ENCODE measurements at places on chromosomes 6 and 20.

- peak; percentile 65 for DNase-seq
These were observed at the start of gene HLA-DQB1 for GRCh38 chr6:32666420-32667300. TSS of gene HLA-DQB1 (minus strand) at chr6:32666657. CDS start at chr6:32666607, 50 bp downstream.

GRCh38 chr6:30113003-30113759 is at the start of gene TRIM31:
TSS of gene TRIM31 (minus strand) at chr6:30113090. CDS start at chr6:30112805, 285 bp downstream.
- no peak for DNase-seq

DNA sequence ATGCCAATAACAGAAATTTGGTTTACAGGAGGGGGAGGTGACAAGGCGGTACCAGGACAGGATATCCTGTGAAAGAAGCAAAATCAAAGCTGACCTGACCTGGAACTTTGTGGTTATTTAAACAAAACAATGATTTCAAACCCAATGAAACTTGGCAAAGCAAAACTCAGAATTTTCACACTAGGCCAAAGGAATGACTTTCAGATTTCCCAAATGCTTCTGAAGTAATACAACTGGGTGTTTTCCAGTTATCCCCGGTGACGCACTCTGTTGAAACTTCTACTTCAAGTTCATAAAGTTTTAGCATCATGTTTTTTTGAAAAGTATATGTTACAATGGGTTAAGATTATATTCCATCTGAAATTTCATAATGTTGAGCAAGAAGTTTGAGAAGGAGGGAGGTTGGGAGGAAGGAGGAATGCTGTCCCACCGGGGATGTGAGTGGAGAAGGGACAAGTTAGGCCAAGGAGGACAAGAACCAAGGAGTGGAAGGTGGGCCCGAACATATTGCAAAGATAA is 78.1 kb upstream of the TRAF3IP2 start:
- no peak for DNase-seq

DNA sequence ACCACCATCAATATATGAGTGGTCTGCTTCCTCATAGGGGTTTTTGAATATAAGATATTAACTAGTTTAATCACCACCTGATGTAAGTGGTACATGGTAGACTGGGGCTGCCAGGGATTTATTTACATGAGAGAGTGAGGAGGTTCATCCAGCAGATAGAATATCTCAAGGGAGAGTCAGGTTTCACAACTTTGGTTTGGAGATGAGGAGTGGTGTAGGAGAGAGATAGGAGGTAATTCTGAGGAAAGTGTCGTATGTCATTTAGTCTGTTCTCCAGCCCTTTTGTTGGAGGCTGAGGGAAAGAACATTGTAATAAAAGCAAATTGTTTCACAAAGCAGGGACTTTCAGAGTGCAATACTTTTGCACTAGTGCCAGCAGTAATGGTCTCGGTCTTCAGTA is 16.8 kb downstream of the L3MBTL3 start:
- no peak for DNase-seq

- DNase-seq: no peak
These were observed 124.4 kb downstream of the KCNQ5 start for GRCh38 chr6:72746276-72746675.

GRCh38 chr6:167232356-167232755 is 58.8 kb upstream of the UNC93A start:
- no peak for DNase-seq

GRCh38 chr6:108661982-108662381 is 101.3 kb downstream of the FOXO3 start:
- DNase-seq: no peak

- no peak for DNase-seq
These were observed 1.6 kb upstream of the PSMB8 start for GRCh38 chr6:32845384-32845884.

GRCh38 chr6:13870214-13870830 is 54.4 kb upstream of the RNF182 start:
- no peak for DNase-seq

DNA sequence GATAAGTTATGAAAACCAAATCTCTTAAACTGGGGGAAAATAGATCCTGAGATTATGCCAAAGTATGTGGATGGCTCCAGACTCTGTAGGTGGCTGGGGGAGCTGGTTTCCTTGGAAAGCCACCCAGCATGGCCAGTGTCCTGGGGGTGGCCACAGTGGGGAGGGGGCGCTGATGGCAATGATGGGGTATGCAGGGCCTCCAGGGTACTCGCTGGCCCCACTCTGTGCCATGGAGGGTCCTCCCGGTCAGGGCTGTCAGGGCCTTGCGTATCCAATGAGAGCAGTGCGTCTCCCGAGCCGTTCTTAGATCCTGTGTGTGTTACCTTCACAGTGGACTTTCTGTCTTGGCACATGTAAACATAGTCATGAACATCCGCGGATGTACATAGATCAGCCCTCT is 152.8 kb downstream of the TMEM242 start:
- no peak for DNase-seq

DNA sequence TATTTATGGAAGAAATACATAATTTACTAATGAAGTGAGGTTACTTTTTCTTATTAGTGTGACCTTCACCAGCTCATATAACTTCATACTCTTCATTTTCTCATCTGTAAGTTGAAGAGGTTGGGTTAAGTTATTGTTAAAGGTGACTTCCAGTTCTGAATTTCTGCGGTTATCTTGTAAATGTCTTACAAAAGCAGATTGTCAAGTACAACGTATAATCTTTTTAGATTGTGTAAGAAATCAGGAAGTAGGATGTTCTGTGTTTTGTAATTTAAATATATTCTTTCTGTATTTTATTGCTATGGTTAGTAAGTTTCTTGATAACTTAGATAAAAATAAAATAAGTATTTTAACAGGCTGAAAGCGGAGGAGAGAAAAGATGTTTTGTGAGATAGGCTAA is 12.0 kb downstream of the WTAP start:
- DNase-seq: no peak

DNA sequence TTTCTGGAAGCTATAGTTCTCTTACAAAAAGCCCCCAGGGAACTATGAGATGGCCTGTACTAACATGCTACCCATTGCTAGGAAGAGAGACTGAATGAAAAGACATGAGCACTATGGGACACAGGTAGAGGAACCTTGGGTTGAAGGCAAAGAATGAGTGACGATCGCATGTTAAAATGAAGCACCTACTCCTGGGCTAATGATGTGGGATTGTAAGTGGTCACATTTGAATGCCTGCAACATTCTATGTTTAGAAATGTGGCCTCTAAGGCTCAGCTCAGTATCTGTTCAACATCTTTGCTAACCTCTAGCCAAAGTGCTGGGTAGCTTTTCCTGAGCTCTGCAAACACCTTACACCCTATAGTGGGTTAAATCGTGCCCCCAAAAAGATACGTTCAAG is 5.2 kb upstream of the ZC3H12D start:
- no peak for DNase-seq

- no peak for DNase-seq
These were observed 137.6 kb downstream of the MRPL14 start for GRCh38 chr6:43989581-43990146.

GRCh38 chr6:18343741-18344140 is 43.4 kb upstream of the RNF144B start:
- no peak for DNase-seq

GRCh38 chr20:44034965-44035635 is 120.4 kb downstream of the TOX2 start:
- DNase-seq: no peak

All from renal cortex interstitium (tissue), 15 donors.